Right lung (tissue), 10 donors: ENCODE measurements at places on chromosomes 16 and 17.

DNA sequence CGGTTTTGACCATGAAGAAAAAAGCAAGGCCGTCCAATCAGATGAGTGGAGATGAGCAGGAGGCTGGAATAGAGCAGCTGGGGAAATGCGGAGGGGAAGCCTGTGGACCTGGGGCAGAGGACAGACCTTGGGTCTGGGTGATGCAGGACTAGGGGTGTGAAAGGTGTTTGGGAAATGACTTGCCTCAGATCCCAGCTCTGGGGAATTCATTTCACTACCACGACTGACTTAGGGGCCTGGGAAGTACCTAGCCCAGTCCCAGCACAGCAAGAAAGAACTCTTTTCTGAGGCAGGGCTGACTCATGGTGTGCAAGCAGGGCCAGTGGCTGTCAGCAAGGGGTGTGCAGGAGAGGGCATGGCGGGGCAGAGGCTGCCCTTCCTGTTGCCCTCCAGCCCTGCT is 14.8 kb downstream of the DNAI2 start:
- DNase-seq: no peak

GRCh38 chr16:88340755-88341150 is 42.0 kb upstream of the ZNF469 start:
- DNase-seq: no peak

- no peak for DNase-seq
Observed at GRCh38 chr17:2105663-2106062, 50.8 kb downstream of the HIC1 start.

- no peak for DNase-seq
Observed at GRCh38 chr16:14358697-14359305, 271.3 kb downstream of the PARN start.

GRCh38 chr17:41621916-41622315 is 2.5 kb downstream of the KRT17 start:
- no peak for DNase-seq

- DNase-seq: no peak
Observed at GRCh38 chr16:87625241-87625797, 23.0 kb downstream of the JPH3 start.

- DNase-seq: peak; percentile 59
Observed at GRCh38 chr16:19396555-19397011, 21.1 kb upstream of the TMC5 start.

GRCh38 chr16:57619606-57620334 is 8.7 kb upstream of the ADGRG1 start:
- no peak for DNase-seq

DNA sequence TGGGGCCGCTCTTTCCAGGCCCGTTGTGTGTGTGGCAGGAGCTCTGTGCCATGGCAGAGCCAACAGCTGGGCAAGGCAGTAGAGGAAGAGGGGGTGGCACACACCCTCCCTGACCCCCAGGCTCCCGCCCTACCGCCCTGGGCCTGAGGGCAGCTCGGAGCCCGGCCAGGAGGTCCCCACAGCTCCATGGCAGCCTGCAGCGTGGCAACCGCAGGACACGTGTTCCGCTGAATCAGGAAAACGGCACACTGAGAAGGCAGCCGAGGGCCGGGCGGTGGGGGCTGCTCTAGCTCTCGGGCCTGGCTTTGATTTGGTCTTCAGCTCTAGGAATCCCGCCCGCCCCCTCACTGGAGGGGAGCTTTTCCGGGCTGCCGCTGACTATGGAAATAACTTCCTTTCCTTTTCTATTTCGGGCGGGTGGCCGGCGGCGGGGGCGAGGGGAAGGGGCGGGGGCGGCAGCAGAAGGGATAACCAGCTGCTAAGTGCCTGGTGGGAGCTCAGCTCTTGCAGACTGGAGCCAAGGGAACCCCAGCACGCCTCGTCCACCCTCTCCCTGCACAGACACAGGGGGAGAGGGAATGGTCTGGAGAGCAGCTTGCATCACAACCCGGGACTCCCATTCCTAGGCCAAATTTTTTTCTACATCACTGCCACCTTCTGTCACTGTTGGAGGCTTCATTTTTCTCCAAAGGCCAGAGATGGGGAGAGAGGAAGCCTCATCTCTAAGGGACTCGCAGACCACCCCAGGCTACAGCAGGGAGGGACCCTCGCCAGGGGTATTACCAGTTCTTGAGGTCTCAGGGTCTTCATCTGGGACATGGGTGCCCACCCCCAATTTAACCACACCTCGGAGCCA is 24.8 kb upstream of the MRPS23 start:
- DNase-seq: peak; percentile 89

DNA sequence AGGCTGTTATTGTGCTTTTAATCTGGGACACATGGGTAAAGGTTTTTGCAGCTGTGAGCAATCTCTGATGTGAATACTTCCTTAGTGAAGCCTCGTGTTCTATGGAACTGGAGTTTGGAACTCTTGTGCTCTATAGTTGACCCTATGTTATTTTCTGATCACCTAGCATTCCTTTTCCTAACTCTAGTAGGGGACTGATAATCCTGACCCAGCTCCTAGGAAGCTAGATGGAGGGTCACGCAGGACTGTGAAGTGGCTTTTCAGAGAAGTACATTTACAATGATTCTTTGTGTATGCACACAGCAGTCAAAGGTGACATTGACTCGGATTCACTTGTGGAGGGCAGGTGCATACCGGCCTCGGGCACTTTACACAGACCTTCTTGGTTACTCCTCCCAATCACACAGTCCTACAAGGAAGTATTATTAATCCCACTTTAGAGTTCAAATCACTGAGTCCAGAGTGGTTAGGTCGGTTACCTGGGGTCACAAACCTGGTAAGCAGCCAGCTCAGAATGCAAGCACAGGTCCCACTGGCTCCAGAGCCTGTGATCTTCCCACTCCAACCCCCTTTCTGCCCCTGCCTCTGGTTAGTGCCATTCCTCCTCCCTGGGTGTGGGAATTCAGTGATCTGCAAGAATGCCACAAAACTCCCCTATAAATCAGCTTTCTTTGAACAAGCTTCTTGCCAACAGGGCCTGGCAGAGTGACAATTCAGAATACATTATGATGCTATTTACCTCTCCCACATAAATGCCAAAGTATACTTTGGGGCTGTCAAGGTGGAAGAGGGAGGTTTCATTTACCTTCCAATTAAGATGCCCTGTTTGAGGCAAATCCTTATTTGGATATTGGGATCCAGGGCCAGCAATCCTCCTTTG is 7.1 kb downstream of the CHD9NB start:
- no peak for DNase-seq

- DNase-seq: no peak
Observed at GRCh38 chr16:48330189-48330840, 54.9 kb downstream of the SIAH1 start.

DNA sequence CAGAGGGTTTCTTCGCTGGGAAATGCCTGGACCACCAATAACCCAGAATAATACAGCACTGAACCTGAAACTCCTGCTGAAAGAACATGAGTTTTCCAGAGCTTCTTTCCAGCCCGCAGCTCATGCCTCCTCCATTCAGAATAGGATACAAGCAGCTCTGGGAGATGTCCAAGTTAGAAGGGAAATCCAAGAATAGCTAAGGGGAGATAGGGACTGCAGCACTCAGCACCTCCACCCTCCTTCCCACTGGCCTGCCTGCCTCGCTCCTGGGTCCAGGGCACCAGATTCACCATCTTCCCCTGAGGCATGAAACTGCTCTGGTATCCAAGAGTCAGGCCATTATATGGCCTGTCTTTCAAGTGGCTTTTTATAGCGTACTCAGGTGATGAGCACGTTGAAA is 4.1 kb downstream of the KRT31 start:
- no peak for DNase-seq

GRCh38 chr16:11621920-11622651 is 35.4 kb upstream of the LITAF start:
- DNase-seq: peak; percentile 88

GRCh38 chr17:63529711-63530556 is 6.8 kb downstream of the KCNH6 start:
- no peak for DNase-seq

- DNase-seq: peak; percentile 45
Observed at GRCh38 chr17:68509141-68510057, 2.8 kb upstream of the PRKAR1A start.

DNA sequence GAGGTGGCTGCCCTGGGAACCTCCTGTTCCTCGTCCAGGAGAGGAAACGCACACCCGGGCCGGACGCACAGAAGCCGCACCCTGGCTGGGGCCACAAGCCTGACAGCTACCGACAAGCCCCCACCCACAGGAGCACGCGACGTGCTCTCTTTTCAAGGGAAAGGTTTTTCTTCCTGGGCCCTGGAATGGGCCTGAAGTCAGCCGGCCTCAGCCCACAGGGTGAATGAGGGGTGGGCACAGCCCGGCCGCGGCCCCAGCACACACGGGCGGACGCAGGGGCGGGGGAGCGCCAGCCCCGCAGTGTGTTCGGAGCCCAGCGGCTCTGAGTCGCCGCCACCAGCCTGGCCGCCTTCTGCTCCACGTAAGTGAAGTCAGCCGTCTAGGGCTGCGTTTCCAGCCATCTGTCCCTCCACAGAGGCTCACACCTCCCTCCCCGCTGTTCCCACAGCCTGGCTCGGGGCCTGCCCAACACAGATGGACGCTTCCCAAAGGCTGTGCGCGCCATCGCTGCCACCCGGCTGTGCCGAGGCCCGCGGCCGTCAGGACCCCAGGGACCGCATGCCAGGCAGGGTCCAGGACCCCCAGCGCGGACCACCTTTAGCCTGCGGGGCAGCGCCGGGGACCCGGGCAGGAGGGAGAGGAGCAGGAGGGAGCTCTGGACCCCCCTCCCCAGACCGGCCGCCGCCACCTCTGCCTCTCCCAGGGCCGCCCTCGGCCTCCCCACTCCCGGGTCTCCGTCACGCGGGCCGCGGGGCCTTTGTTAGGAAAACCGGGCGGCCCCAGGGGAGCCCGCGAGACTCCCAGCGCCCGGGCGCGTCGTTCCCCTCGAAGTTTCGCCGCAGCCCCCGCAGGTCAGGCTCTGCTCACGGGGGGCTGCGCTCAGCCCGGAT is 36.8 kb downstream of the CBFA2T3 start:
- no peak for DNase-seq

DNA sequence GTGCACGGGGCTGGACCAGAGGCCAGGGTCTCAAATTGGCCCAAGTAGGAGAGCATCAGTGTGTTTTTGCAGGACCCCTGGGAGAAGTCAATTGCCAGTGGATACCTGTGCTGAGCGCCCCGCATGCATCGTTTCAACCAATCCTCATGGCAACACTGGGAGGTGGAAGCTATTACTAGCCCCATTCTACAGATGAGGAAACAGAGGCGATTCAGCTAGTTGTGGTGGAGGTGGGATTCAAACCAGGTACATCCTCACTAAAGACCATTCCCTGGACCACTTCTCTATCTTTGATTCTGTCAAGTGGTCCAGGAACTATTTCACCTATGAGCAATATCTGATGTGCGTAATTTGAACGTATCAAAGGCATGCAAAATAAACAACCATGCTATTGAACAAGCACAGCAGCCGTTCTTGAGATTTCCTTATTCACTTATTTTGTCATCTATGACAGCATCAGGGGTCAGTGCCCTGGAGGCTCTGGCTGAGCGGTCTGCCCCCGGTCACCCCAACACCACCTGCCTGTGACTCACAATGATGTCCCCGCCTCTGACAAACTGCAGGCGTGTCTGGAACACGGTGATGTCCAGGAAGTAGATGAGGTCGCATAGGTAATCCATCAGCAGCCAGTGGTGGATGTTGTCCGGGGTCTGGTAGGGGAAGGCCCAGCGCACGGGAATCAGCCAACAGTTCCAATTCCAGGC is 54.0 kb downstream of the CNGB1 start:
- DNase-seq: no peak

DNA sequence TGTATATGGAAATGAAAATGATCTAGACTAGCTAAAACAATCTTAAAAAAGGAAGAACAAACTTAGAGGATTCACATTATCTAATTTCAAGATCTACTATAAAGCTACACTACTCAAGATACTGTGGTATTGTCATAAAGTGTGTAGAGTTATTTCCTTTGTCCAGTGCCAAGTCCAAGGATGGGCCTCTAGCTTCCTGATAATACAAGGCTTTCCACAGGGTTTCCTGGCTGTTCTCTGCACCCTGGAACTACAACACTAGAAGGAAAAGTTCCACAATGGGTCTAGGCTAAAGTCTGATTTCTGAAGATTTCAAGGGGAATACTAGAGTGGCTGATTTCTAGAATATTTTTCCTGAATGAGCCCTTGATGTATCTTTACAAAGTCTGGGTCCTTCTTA is 34.2 kb downstream of the TBC1D3B start:
- no peak for DNase-seq
